ENCODE measurements at places on chromosomes 3 and 15.

GRCh38 chr3:69742391-69742790 lies 3.1 kb downstream of the MITF start:
- DNase-seq, result no peak

- DNase-seq, result no peak
Observed at GRCh38 chr3:71579326-71579934, 4.1 kb downstream of the FOXP1 start.

GRCh38 chr15:44735482-44736180 lies 697 bp upstream of the TRIM69 start:
- DNase-seq, result peak; percentile 80

DNA sequence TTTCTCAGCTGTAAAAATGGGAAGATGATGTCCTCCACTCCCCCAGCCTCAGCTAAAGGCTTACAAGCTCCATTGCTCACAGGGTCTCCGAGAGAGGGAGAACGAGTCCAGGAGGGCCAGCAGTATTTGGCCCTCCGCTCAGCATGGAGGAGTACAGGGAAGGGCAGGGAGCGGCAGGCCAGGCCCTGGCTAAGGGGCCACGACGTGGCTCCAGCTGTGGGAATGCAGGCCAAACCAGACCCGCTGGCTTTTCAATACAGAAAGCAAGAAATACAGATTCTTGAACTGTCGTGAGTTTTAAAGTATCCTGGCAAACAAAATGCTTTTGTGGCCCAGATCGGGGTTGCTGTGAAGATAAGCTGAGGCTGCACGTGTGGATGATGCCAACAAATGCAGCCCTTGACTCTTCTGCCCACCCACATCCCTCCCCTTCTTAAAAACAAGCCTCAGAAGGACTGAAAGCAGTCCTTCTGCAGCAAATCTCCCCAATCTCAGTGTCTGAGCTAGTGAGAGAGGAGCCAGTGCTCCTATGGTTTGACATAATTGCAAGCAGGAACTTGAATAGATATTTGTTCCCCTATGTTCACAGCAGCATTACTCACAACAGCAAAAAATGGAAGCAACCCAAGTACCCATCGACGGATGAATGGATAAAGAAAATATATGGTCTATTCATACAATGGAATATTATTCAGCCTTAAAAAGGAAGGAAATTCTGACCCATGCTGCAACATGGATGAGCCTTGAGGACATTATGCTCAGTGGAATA lies 18.5 kb upstream of the FBLN2 start:
- DNase-seq, result no peak

- peak; percentile 77 for DNase-seq
Observed at GRCh38 chr3:119352034-119352609, 57.9 kb downstream of the ARHGAP31 start.

DNA sequence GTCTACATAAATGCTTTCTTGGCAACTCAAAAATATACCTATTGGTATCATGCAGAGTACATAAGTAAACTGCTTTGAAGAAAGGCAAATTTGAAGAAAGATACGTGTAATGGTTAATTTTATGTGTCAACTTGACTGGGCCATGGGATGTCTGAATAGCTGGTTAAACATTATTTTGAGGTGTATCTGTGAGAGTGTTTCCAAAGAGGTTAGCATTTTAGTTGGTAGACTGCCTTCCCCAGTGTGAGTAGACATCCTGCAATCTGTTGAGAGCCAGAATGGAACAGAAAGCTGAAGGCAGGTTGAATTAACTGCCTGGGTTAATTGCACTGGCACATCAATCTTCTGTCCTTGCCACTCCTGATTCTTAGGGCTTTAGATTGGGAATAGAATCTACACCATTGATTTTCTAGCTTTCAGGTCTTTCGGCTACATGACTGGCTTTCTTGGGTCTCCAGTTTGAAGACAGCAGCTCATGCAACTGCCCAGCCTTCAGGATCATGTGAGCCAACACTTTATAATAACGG lies 98.3 kb downstream of the CMSS1 start:
- DNase-seq, result no peak

DNA sequence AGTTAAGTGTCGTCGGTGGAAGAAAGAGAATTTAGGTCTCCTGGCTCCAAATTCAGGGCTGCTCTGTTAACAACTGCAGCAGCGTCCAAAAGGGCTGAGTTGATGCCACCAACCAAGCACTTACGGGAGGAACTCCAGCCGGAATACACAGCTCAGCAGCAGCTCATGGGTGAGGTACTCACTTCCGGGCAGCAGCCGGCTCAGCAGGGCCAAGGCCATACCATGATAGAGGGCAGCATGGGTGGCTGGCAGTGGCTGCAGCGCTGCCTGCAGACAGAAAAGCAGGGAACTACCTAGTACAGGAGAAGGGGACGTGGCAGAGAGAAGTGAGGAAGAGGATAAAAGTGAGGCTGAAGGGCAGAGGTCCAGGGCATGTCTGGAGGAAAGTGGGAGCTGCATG lies 8.0 kb upstream of the LTK start:
- DNase-seq, result no peak

- no peak for DNase-seq
Observed at GRCh38 chr3:100151024-100151707, 36.9 kb upstream of the FILIP1L start.

DNA sequence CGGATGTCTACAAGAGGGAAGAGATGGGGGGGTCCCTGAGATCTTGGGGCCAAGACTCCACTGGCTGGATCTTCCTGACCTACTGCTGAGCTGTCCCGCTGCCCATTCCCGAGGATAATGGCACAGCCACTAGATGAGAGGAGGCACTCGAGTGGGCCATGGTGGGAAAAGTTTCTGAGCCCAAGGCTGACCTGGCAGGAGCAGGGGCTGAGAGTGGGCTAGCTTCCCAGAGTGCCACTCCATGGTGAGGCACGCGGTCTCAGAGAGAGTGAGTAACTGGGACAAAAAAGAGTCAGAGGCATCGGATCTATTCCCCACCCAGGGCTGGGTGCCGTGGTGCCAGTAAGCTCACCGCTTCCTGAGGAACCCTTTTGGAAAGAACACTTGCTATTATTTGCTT lies 10.9 kb downstream of the SLC51B start:
- no peak for DNase-seq

DNA sequence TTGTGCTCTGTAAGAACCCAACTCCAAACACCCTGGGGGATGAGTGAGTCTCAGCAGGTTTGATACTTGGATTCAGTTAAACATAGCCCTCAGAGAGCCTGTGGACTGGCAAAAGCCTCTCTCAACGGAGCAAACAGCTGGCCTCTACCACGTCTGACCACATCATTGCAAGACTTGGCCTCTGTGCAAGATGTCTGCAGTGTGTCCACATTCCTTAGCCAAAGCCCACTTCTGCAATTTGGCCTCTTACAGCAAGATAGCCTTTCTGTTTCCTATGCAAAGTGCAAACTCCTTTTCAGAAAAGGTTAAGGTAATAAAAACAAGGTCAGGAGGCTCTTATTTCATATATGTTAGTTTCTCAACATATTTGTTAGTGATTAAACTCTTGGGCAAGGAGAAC lies 27.9 kb downstream of the FBN1 start:
- DNase-seq, result no peak

DNA sequence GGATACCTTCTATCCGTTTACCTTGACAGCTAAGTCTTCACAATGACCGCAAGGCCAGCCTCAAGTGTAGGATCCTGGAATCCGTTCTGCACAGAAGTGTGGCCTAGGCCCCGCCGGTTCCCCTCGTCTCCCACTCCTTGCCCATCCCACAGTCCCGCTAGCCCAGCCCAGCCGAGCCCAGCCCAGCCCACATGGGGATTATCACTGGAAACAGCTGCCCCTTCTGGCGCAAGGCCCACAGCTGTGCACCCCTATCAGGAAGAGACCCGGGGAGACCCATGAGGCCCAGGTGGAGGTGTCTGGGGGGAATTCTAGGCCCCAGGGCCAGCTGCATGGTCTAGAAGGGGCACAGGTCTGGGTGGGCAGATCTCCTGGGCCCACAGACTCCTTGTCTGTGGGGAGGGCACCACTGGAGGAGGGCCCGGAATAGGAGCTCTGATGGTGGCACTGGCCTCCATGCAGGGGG lies 27.9 kb upstream of the KLF13 start:
- DNase-seq, result no peak

DNA sequence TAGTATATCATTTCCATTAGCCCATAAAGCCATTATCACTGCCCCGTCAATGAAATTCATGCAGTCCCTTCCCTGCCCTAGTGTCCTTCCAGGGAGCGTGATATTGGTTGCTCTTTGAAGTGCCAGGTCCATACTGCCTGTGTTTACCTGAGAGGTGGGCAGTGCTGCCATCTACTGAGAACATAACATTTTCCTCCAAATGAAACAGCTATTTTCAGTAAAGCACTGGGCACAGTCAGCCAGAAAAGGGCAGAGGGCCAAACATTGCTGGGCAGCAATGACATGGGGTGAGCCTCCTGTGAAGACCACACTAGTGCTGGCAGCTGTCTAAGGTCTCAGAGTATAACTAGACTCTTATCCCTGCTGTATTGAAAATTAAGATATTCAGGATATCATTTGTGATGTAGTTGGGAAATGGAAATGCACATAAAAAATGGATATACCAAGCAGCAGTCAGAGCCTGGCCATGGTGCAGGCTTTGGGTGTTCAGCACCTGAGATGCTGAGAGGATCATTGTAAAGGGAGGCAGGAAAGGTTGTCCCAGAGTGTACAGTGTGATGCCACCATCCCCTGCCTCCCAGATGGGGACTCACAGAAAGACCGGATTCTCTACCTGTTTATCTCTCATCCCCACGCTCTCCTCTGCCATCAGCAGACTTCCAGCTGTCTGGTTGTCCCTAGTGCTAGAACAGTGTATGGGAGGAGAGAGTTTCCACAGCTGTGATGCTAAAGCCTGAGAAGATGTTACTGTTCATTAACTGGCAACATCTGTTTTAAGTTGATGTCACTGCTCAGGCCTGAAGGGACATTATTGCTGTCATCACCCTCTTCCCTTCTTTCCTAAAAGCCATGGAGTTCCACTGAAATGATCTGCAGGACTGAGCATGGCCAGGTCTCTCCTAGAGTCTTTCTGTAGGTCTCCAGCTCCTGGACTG lies 108.8 kb downstream of the ARNT2 start:
- DNase-seq, result no peak

GRCh38 chr15:32098033-32098432 lies 67.7 kb downstream of the CHRNA7 start:
- DNase-seq, result no peak

DNA sequence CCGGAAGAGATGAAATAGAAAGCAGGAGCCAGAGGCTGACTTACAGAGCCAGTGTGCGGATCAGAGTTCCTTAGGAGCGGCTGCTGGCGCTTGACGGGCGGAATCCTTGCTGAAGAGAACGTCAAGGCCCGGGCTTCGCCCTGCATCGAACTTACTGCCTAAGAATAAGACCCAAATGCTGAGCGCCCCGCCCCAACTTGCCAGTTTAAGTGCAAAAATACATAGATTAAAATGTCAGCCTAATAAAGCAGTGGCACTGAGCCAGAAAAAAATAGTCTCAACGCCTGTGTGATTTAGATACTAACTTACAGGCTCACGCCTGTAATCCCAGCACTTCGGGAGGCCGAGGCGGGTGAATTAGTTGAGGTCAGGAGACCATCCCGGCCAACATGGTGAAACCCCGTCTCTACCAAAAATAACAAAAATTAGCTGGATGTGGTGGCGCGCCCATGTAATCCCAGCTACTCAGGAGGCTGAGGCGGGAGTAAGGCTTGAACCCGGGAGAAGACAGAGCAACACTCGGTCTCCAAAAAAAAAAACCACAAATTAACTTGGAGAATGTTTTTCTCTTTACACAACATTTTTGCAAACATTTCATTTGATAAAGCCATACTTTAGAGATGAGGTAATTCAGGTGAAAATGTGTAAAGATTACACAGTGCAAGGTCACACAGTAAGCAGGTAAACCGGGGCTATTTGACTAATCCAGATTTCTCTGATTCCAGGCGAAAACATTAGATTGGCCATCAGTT lies 1.2 kb upstream of the UBP1 start:
- DNase-seq, result no peak

- no peak for DNase-seq
Observed at GRCh38 chr15:68794307-68794706, 26.4 kb downstream of the ANP32A start.

DNA sequence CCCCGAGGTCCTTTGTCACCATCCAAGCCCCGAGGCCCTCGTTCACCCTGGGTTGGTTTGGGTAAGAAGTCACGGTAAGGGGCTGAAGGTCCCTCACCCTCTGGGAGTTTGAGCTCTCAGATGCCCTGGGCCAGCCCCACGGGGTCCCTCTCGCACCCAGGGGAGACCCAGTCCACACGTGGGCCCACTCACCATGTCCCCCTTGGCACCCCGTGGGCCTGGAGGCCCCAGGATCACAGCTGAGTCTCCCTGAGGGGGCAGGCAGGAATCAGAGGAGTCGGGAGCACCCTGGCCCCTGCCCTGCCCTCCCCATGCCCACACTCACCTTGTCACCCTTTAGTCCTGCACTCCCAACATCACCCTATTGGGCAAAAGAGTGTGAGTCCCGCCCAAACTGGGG lies 5.8 kb upstream of the UCN2 start:
- DNase-seq, result no peak

- no peak for DNase-seq
Observed at GRCh38 chr15:61668444-61668843, 391.8 kb downstream of the VPS13C start.

DNA sequence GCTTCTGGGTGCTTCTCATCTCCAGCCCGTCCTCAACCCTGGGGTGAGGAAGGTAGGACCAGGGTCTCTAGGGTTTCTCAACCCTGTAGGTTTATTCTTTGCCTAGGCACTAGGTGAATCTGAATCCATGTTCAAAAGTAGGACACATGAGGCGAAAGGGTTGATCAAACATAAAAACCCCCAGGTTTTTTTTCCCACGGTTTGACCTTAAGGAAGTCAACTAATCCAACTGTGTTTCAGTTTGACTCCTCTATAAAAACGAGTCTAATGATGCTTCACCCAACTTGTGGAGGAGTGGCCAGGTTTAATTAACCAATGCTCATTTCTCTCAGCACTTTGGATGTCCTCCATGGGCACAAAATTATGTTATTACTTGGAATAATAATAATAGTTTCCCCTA lies 335.9 kb upstream of the ICE2 start:
- DNase-seq, result no peak

DNA sequence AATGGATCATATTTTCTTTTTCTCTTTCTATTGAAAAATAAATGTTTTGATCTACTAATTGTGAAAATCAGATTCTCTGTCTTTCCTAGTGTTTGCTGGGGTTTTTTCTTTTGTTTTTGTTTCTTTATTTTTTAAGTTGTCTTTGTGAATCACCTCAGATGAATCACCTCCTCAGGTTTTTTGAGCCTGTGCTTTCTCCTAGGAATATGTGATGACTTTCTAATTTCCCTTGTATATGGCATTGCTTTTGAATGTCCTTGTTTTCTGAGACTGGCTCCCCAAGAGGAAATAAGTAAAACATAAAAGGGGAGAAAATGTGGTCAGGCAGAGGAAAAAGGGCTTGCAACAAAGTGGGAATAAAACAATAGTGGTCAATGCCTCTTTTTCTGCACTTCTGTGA lies 750.0 kb downstream of the ZPLD1 start:
- no peak for DNase-seq

- DNase-seq, result no peak
Observed at GRCh38 chr3:21751886-21752285, 876 bp upstream of the ZNF385D start.

- DNase-seq, result no peak
Observed at GRCh38 chr3:44974416-44974815, 1.6 kb downstream of the ZDHHC3 start.

GRCh38 chr15:93656041-93656440 lies 567.0 kb upstream of the RGMA start:
- DNase-seq, result no peak
